ENCODE measurements at places on chromosomes 4 and X.

GRCh38 chrX:21741869-21742701, 15.8 kb downstream of the SMPX start:
- DNase-seq = no peak

DNA sequence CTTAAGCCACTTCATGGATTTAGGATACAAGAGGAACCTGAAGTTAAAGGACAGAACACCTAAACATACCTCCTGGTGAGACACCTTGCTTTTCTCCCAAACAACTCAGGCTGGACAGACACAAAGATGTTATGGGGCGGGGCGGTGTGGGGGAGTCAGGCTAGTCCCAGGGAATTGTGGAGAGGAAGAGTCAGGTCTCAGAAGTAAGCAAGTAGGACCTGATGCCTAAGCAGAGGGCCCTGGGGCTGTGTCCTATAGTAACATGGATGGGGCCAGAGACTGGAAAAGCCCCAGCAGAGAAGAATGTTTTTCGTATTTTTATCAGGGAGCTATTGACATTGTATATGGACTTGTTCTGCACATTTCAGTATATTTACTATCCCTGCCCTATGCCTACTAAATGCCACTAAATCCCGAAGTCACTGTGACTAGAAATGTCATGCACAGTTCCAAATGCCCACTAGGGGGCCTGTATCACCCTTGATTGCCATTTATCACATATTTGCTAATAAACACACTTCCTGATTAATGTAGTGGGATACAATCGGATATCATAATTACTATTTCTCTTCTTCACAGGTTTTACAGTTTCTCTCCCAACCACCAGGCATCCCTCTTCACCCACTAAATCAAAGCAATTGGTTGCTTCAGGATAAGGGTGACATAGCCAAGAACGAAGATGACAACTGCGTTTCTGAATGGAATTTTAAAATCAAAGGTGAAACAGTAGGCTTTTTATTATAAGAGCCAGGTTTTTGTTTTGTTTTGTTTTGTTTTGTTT, 23.8 kb upstream of the ARHGAP10 start:
- no peak for DNase-seq

DNA sequence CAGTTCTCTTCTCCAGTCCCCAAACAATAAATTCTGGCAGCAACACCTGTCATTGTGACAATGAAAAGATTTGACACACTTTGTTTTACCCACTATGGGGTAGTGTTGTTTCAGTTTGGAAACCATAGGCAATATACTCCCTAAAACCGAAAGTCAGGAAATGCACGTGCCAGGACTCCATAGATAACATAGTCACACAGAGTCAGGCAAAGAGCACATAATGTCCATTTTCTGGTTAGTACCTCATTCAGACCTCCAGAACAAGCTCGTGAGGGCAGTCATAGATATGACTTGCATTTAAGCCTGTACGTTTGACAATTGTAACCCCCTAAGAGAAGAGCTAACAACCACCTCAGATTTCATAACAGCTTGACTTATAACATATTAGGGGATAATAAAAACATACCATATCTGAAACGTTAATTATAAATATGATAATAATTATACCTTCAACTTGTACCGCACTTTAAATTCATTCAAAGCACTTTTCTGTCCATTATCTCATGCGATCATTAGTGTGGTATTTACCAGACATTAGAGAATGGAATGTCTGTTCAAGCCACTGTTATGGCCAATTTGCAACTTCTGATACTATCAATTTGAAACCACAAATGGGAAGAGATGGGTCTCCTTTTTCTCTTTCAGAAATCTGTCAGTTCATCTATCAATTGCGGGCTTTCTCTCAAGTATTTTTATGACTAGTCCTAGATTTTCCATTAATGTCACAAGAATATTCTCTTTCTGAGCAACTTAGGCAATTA, 147.4 kb downstream of the LDB2 start:
- no peak for DNase-seq

DNA sequence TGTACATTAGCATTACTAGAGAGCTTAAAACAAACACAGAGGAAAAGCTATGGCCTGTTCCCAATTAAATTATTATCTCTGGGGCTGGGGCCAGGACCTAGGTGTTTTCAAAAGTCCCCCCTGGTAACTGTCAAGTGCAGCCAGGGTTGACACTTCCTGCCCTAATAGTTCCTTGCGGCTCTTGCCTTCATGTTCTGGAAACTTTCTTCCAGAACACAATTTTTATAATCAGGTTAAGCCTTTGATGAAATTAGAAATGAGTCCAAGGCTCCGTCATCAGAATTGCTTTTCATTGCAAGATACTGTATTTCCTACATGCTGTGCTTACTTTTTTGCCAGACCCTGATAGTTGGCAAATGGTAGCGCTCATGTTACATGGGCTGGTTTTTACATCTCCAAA, 229.6 kb downstream of the UNC5C start:
- DNase-seq = no peak

- no peak for DNase-seq
These were observed 26.1 kb downstream of the VCX2 start for GRCh38 chrX:8144925-8145324.

GRCh38 chrX:155048977-155049619, 21.8 kb downstream of the CMC4 start:
- DNase-seq = no peak

- no peak for DNase-seq
These were observed 1.8 kb downstream of the CAMK2D start for GRCh38 chr4:113759696-113760093.

DNA sequence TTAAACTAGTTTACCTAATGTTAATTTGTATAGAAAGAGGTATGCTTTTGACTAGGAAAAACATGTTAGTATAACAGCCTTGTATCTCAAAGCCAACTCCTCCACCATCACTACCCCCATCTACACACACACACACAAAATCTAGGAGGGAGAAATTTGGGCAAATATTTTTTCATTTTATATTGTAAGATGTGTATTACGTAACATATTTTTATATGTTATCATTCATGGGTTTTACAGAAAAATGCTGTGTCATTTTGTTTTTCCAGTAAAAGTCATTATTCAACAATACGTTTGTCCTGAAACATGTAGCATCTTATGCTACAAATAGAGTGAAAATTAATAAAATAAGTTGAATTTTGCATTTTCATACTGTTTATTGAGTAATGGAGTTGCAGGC, 3.0 kb downstream of the SULT1B1 start:
- DNase-seq = no peak

DNA sequence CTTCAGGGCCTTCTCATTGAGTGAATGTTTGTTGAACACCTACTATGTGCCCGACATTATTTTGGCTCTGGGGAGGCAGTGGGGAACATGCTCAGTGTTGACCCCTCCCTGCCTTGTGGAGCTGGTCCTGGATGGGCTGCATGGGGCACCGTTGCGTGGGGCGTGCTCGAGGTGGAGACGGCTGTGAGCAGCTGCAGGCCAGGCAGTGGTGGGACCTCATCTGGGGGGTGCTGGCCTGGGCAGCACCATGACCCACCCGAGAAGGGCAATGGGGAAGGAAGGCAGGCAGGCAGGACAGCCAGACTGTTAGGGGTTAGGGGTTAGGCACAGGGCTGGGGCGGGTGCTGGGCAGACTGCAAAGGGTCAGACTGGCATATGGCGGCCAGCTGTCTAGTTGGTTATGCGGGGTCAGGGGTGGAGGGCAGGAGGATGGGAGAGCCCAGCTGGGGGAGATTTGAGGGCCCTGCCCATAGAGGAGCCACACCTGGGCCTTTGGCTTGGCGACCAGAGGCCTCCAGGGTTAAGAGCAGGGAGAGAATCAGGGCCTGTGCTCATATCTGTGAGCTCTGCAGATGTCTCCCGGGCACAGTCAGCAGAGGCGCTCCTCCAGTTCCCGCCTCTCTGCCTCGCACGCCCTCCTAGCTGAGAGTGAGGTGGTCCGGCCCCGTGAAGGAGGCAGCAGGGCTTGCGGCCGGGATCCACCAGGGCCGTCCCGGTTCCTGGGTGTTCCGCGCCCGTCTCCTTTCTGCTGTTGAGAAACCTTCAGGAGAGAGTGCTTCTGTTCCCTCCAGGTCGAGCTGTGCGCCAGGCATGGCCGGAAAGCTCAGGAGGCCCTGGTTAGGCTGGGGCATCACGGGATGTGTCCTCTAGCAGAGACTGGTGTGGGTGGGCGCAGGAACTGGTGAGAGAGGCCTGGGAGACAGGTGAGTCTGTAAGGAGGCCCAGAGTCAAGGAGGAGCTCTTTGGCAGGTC, 73.3 kb downstream of the RGS12 start:
- DNase-seq = no peak

DNA sequence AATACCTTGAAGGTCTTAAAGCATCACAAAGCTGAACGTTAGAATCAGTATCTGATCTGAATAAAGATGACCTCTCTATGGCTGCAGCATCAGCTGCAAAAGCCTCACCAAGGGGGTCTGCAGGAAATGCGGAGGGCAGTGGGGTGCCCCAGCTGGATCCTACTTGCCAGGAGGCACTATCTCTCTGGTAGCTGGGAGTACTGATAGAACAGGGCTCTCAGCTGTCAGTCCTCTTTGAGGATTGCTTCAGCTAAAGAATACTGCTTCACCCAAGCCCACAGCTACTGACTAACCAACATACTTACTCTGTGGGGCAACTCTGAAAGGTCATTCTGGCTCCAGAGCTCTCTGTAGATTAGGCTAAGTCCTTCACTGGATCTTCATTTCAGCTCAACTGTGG, 112.5 kb upstream of the ZFP42 start:
- no peak for DNase-seq

DNA sequence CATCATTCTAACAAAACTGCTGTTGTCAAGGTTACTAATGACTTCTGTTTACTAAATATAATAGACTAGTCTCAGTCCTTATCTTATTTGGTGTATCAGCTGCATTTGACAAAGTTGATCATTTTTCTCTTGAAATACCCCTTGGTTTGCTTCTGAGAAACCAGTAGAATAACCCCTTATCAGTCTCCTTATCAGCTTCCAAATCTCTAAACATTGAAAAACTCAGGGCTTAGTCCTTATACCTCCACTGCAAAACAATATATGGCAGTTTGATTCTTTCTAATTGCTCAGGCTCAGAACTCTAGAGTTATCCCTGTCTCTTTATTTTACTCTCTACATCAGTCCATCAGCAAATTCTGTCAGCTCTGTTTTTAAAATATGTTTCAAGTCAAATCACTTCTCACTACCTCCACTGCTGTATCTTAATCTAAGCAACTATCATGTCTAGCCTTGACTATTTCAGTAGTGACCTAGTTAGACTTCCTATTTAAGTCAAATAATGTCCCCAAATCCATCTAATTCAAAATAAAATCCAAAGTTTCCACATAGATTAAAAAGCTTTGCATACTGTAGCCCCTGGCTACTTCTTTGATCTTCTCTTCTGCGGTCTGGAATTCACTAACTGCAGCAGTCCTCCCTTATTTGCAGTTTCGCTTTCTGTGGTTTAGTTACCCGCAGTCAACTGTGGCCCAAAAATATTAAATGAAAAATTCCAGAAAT, 87.1 kb upstream of the NPNT start:
- DNase-seq = no peak

- no peak for DNase-seq
These were observed 176.9 kb downstream of the SLIT2 start for GRCh38 chr4:20428436-20429160.

DNA sequence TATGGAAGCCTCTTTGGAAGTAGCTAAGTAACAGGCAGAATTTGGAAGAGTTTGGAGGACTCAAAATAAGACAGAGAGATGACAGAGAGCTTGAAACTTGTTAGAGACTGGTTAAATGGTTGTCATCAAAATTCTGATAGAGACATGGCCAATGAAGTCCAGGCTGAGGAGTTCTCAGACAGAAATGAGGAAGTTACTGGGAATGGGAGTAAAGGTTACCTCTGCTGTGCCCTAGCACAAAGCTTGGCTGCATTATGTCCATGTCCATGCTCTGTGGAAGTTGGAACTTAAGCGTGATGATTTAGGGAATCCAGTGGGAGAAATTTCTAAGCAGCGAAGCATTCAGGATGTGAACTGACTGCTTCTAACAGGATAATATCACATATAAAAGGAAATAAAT, 146.2 kb upstream of the NDST4 start:
- no peak for DNase-seq

- no peak for DNase-seq
These were observed 244.5 kb upstream of the PITX2 start for GRCh38 chr4:110867251-110867960.

GRCh38 chr4:74397748-74398426, 32.9 kb downstream of the EREG start:
- DNase-seq = no peak

DNA sequence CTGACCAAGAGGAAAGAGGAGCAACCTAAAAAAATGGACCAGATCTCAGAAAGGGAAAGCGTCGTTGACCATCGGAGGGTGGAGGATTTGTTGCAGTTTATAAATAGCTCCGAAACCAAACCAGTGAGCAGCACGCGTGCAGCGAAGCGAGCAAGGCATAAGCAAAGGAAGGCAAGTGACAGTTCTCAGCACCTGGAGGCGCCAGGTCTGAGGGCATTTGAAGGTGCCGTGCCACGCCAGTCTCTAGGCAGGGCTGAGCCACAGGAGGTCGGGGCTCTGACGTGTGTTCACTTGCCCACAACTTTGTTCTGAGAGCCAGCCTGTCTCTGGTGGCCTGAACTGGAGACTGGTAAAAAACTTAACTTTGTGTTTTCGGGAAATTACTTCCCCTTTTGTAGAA, 59.7 kb downstream of the TNIP2 start:
- no peak for DNase-seq

DNA sequence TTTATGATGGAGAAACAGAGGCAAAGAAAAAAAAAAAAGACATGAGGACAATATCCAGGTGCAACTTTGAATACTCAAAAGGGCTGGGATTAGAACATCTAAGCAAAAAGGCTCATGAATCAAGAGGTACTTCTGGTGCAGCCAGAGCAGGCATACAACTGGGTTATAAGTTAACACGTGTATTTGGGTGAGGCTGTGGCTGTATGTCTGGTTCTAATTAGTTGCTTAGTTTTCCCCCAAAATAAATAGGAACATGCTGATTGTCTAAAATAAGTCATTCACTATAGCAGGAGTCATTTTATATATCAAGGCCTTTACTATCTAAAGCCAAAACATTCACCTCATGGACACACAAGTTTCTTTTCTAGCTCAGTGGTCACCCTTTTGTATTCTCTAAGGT, 20.2 kb downstream of the NHS start:
- no peak for DNase-seq

DNA sequence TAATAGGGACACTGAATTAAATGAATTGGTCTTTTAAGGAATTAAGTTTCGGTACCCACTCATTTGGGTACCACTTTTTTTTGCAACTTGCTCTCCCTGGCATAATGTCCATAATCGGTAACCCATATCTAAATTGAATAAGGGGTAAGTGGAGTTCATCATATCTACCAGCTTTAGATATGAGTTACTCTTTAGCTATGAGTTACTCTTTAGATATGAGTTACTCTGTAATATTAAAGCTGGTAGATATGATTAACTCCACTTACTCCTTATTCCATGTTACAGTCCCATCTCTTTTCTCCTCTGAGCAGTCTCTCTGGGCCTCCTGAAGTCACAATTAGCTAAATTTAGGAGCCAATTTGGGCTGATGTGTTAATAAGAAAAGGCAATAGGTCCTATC, 85.7 kb downstream of the TEX13C start:
- DNase-seq = no peak

- no peak for DNase-seq
These were observed 53.5 kb downstream of the TSC22D3 start for GRCh38 chrX:107721966-107722707.
